ENCODE measurements at places on chromosomes 16 and 17.
A peak's percentile ranks its signal among the peaks of the same experiment; 100 is the strongest.

DNA sequence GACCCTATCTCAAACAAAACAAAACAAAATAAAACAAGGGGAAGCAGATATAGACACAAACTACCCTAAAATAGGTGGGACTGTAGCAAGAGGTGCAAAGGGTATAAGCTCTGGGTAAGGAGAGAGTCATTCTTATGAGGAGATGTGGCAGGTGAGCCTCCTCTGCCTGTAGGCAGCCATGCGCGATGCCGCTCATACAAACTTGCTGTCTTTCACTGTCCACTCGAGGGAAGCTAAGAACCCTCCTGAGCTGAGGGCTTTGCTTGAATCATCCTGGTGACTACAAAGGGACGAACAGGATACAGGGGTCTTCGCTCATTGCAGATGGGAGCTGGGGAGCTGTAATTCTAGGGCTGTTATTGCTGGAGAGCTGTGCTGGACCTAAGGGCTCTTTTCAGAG is 14.8 kb upstream of the IL27 start:
- no peak for DNase-seq

DNA sequence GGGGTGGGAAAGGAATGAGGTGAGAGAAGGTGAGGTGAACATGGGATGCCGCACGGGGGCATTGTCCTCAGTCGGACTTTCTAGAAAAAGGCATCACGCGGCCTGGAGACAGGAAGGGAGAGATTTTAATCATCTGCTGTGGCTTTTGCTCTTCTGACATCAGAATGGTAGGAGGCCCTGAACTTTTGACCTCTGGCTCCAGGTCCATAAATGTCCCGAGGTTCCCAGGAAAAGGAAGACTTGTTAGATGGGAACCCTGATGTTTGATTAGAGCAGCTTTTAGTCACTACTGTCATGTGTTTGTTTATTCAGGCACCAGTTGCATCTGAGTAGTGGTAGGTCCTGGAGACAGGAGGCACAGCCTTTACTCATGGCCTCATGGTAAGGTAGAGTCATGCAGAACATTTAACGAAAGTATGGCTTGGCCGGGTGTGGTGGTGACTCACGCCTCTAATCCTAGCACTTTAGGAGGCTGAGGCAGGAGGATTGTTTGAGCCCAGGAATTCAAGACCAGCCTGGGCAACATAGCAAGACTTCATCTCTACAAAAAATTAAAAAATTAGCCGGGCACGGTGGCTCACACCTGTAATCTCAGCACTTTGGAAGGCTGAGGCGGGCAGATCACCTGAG is 203.1 kb downstream of the MSI2 start:
- peak; percentile 45 for DNase-seq

GRCh38 chr17:78986649-78987328 is 7.1 kb upstream of the LGALS3BP start:
- peak; percentile 47 for DNase-seq

GRCh38 chr17:34354637-34355036 is 1.6 kb upstream of the CCL13 start:
- DNase-seq, result no peak

- no peak for DNase-seq
Observed at GRCh38 chr17:35094902-35095301, 24.8 kb downstream of the RAD51D start.

DNA sequence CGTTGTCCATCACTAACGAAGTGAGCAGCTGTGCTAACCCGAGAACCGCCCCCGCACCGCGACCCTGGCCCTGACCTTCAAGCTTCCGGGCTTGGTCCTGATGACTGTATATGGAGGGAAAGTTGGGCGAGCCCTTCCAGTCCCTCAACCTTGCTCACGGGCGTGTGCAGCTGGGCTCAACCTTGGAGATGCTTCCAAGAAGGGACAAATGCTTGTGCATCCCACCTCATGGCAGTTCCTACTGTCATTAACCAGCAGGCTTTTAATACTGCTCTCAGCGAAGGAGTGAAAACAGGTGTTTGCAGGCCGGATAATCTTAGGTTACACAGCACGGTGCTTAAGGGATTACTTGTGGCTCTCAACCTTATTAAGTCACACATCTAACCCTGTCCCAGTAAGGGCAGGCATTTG is 33.5 kb downstream of the SRL start:
- DNase-seq, result no peak

DNA sequence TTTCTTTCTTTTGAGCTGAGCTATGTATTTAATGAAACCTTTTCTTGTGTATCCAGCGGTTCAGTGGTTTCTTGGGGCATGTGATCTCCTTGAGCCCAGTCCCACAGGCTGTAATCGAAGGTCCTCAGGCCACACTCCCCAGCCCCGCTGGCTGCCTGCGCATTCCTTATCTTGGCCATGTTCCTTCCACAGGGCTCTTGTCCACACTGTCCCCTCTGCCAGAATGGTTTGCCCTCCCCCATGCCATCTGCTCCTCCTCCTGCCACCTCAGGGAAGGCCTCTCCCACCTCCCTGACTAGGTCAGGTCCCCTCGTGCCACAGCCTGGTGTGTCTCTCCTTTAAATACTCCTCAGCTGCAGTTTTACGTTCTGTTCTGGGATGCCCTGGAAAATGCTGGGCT is 12.1 kb upstream of the NLRC5 start:
- no peak for DNase-seq

DNA sequence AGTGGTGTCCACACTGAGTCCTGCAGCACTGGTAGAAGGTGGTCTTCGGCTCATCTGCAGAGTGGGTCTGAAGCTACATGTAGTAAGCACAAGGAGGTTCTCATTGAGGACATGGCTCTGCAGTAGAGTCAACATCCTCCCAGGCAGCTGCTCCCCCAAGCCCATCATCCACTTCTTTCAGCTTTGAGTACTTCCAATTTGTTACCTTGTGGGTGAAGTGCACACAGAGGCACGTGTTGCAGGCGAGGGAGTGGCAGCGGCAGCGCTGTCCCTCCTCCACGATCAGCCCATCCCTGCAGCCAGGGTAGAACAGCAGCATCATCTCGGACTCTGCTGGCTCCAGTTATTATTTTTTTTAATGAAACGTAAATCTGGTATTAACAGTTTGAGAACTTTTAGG is 1.8 kb upstream of the SSTR2 start:
- no peak for DNase-seq

DNA sequence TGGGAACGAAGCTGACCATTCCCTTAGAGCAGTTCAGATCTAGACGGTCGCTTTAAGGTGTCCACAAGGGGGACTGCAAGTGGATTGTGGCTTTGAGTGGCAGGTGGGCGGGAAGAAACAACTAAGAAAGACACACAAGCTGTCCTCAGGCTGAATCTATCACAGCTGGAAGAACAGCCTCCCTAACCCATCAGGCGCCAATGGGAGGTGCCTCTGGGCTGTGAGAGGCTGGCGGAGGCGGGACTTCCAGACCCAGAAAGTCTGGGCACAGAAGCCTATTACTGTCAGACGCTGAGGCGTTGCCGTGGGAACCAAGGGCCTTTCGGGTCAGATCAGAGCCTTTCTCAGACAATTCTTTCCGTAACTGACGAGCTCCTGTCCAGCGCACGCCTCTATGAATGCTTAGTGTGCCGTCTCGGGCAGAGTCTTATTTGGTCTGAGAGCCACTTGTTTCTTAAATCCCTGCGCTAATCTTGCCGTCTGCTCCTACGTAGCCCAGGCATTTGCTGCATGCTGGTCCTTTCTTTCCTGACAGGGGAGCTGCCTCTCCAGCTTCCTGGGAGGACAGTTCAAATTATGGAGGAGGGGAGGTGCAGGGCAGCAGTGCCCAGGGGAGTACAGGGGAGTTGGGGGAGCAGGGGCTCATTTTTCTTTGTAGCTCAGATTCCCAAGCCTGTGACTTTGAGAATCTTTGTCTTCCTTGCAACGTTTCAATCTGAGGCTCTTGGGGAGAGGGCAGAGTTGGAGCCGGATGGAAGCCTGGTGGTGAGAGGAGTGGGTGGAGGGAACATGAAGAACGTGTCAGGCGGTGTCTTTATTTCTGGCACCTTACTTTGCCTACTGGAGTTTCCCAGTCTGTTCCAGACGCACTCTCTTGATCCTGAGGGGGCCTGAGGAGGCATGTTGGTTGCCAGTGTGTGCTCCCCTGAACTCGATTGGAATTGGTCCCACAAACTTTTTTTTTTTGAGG is 618.7 kb downstream of the KCNJ18 start:
- no peak for DNase-seq

DNA sequence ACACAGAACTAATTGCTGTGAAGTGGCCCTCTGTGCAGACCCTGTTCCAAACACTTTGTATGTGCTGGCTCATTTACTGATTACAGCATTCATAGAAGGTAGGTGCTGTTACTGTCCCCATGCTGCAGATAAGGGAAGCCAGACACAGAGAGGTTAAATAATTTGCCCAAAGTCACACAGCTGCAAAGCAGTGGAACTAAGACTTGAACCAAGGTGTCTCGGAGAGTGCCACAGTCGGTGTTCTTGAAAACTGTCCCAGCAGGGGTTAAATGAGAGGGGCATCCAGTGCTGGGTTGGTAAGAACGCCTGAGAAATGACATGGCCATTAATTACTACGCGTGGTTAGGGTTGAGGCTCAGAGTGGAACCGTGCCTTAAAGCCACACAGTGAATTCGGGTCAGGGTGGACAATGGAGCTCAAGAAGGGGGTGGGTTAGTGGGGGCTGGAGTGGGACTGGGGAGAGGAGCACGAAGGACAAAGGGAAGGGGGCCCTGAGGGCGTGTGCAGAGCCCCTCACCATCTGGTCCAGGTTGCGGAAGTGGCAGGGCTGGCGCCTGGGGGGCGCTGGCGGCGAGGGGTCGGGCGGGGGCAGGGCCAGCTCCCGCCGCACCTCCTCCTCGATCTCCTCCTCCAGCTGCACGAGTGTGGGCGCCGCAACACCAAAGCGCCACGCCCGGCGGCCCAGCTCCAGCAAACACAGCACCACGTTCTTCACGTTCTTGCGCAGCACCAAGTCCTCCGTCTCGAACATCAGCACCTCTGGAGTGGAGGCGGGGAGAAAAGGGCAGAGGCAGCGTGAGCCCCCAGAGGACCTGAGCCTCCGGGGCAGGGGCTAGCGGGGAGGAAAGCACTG is 3.3 kb downstream of the GAS2L2 start:
- peak; percentile 47 for DNase-seq

DNA sequence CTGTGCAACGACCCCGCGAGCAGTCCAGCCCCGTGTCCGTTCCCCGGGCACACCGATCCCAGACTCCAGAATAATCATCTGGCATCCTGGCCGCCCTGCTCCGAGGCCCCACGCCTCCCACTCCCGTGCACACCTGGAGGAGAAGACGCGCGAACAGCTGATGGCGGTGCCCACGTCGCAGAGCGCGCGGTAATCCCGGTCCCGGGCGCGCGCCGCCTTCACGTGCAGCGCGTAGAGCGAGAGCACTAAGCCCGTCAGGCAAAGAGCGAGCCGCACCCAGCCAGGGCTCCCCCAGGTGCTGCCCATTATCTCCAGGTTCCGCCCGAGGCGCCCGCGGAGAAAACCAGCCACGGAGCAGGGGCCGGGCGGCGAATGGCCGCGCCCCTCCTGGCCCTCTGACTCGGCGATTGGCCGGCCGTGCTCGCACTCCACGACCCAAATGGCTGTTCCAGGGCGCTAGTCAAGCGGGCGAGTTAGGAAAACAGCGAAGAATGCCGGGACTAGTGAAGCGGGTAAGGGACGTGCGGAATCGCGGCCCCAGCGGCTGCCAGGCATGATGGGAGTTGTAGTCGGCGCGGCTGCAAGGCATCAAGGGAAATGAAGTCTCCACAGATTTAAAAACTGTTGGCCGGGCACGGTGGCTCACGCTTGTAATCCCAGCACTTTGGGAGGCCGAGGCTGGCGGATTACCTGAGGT is at the start of gene VKORC1:
Gene VKORC1 (minus strand): TSS at position 374 of the 697 bp plus-strand sequence. CDS start 68 bp downstream, at position 306.
- peak; percentile 94 for DNase-seq

GRCh38 chr16:11004351-11004750 is 60.0 kb downstream of the CLEC16A start:
- no peak for DNase-seq

DNA sequence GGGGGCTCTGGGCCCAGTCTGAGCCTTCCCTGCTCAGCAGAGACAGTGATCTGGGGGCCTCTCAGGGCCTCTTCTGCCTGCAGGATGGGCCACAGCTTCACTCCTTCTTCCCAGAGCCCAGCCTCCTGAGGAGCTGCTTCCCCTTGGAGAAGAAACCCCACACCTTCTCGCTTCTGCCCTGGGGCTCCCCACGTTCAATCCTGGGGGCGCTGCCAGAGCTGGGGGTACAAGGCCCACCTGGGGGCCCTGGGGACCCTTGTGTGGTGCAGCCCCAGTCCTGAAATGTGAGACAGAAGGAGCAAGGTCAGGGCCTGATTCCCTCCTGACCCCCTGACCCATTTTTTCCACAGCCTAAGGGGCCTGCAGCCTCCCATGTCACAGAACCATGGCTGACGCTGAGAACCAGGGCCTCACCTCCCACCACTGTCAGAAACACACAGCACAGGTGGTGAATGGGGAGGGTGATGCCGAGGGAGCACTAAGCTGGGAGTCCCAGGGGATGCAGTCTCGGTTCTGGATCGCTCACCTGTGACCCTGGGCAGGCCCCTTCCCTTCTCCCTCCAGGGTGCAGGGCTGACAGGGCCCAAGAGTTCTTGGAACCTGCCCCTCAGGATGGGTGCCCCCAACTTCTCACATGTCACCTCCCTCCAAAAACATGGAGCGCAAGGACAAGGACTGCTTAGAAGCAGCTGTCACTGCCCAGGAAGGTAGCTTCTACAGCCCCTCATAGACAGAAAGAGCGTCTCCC is 21.6 kb upstream of the MPO start:
- no peak for DNase-seq

DNA sequence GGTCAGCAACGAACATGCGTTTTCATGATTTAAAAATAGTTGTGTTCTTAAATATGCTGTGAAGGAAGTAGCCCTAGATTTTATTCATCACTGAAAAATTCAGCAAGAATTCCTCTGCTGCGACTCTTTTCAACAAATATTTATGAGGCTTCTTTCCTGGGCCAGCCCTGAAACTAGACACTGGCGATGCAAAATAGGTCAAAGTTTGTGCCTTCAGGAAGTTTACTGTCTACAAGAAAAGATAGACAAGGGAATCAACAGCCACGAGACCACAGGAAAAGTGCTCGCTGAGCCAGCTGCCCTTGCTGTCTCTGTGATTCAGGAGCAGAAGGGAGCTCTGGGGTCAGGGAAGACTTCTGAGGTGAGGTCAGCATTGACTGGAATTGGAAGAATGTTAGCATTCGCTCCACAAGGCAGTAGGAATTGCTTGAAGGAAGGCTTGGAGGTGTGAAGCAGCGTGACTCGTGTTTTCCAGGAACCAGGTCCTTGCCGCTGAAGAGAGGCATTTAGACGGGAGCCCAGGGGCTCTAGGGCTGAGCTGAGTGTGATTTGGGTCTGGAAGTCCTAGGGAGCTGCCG is 1.9 kb upstream of the RPL26 start:
- no peak for DNase-seq

- DNase-seq, result no peak
Observed at GRCh38 chr17:70473049-70473448, 303.7 kb downstream of the KCNJ2 start.

DNA sequence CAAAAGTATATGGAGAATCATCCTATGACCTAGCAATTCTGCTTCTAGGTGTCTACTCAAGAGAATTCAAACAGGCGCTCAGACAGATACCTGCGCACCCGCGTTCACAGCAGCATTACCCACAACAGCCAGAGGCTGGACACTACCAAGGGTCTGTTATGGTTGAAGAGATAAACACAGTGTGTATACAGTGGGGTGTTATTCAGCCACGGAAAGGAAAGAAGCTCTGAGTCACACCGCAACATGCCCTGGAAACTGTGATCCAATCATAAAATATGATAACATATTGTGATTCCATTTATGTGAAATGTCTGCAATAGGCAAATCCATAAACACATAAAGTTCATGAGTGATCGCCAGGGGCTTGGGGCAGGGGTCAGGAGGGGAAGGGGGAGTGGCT is 18.0 kb upstream of the JPH3 start:
- DNase-seq, result no peak
